ENCODE measurements at places on chromosomes 1 and 21.

- DNase-seq: no peak
Measured at GRCh38 chr1:37692834-37693175, 489 bp downstream of the CDCA8 start.

DNA sequence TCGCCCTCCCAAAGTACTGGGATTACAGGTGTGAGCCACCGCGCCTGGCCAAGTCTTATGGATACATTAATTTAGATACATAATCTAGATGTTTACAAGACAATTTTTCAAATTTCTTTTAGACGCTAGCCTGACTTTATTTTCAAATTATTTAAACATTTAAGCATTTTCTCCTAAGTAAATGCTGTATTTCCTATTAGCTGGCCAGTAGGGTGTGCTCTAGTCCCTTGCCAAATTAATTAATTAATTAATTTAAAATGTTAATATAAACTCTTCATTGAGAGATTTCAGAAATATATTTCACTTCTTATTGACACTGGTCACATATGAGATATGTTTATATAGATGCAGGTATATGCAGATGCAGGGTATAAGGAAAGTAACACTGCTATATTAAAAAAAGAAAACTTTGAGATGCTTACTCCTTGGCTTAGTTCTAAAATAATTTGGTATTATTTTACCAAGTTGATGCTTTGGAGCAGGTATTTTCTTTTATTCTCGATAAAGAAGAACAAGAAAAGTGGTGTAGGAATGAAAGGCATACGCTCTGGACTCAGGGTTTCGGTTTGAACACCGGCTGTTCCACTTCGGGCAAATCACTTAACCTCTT lies 5.2 kb upstream of the ERRFI1 start:
- DNase-seq: peak; percentile 63

- DNase-seq: no peak
Measured at GRCh38 chr1:65150583-65151263, 2.7 kb downstream of the AK4 start.

DNA sequence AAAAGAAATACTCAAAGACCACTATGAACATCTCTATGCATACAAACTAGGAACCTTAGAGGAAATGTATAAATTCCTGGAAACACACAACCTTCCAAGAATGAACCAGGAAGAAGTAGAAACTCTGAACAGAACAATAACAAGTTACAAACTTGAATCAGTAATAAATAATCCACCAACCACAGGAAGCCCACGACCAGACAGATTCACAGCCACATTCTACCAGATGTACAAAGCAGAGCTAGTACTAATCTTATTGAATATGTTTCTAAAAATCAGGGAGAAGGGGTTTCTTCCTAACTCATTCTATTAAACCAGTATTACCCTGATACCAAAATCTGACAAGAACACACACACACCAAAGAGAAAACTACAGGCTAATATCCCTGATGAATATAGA lies 263.8 kb downstream of the NCAM2 start:
- no peak for DNase-seq

- no peak for DNase-seq
Measured at GRCh38 chr1:115982400-115982799, 6.1 kb downstream of the SLC22A15 start.

DNA sequence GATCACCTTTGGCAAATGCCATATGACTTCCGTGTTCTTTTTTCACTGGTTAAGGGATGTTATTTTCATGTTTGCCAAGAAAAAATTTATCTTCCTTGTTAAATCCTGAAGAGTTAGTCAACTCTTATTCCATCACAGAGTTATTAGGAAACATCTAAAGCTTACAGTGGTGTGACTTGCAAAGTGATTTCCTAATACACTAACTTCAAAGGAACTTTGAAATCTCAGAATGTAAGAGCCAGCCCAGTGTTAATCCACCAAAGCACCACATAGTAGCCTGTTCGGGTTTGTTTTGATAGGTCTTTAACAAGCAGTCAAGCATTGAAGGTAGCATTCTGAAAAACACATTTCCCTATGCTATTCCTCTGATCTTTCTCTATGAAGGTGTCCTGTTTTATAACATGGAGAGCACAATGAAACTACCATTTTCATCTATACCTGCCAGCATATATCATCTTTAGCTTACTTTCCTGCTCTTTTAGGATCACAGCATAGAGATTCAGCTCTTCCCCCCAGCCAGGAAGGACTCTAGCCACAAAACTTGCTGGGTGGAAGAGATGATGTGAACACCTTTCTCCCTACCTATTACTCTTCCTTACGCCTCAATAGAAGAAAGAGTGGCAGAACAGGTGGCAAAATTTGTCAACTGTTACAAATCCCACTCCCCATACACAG lies 82.4 kb upstream of the MAGI3 start:
- DNase-seq: no peak

DNA sequence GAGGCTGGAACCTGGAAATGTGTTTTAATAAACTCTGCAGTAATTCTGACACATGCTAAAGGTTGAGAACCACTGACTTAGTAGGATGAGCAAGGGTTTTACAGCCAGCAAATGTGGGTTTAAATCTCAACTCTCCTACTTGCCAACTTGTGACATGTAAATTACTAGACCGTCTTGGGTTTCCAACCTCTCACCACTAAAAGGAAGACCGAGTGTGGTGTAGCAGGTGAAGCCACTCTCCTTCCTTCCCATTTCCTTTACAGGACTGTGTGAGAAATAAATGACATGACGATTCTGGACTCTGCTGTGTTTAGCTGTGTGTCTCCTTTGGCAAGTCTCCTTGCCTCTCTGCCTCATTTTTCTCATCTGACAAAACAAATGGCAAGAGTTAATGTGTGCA lies 49.5 kb upstream of the DNAJC6 start:
- no peak for DNase-seq

DNA sequence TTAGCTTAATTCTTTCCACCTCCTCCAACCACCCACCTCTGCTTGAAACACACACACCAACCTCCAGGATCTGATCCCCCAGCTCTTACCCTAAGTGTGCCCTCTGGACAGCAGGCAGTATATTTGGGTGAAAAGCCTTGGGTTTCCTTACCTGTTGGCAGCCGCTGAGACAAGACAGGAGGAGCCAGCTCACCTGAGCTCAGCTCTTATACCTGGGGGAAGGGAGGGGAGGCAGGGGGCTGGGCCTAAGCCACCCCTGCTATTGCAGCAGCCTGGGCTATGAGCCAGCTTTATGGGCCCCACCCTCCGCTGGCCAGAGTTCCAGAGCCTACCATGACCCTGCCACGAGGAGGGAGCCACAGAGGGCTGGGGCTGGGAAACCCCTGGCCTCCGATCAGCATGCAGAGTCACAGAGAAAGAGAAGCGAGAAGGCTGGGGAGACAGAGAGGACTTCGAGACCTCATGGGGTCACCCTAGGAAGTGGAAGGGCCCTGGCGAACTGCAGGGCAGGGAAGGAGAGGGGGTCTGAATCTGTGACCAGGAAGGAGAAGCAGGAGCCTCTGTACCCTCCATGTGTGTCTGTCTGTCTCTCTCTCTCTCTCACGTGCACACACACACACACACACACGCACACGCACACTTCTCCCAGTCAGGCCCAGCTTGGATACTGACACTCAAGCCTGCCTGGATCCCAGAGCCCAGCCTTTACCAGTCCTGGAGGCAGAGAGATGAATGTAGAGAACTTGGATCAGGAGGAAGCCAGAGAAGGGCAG lies at the start of gene S100A14:
S100A14 (minus strand) TSS at position 182 of the 773 bp plus-strand sequence. CDS start 467 bp downstream, outside the sequence.
- DNase-seq: no peak

DNA sequence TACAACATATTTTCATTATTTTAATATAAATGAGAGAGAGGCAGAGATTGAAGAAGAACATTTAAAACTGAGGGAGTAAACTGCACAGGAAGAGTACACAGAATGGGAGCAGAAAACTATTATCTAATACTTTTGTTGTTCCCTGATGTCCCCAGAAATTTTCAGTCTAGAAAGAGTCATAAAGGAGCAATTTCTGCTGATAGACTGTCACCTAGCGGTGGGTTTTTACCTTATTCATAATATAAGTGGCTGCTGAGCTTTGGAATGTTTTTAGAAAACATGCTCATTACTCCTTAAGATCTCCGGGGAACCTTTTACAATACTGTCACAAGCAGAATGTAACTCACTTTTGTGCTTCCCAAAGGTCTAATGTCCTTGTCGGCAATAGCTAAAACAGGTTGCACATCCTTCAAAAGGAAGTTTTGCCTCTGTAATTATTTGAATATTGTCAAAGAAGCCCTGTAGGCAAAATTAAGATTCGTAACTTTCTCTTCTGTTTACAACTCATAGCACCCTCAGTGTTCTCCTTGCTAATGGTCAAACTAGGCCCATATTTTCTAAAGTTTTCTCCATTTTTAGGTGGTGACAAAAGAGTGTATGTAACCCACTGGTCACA lies 4.9 kb upstream of the NPL start:
- DNase-seq: peak; percentile 64

- DNase-seq: no peak
Measured at GRCh38 chr1:8754993-8755392, 62.4 kb downstream of the RERE start.

DNA sequence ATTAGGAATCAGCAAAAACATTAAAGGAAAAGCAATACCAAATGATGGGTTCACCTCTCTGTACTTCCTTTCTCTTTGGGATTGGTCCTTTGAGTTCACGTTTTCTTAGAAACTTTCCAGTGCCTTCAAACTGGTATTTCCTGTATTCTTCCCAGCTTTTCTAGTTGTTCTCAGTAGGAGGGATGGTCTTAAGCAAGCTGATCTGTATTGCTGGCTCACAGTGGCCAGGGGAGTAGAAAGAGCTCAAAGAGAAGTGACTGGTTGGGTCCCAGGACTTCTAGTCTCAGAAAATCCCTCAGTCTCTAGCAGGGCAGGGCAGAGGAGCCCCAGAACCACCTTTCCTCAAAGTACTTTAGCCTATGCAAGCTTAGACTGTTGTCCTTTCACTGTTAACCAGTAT lies 10.1 kb upstream of the USP24 start:
- DNase-seq: no peak

Measured in CD4-positive, alpha-beta T cell (primary cell).